ENCODE measurements at places on chromosomes 12 and 14.

GRCh38 chr12:873954-874353 lies 75.5 kb downstream of the RAD52 start:
- DNase-seq: no peak

DNA sequence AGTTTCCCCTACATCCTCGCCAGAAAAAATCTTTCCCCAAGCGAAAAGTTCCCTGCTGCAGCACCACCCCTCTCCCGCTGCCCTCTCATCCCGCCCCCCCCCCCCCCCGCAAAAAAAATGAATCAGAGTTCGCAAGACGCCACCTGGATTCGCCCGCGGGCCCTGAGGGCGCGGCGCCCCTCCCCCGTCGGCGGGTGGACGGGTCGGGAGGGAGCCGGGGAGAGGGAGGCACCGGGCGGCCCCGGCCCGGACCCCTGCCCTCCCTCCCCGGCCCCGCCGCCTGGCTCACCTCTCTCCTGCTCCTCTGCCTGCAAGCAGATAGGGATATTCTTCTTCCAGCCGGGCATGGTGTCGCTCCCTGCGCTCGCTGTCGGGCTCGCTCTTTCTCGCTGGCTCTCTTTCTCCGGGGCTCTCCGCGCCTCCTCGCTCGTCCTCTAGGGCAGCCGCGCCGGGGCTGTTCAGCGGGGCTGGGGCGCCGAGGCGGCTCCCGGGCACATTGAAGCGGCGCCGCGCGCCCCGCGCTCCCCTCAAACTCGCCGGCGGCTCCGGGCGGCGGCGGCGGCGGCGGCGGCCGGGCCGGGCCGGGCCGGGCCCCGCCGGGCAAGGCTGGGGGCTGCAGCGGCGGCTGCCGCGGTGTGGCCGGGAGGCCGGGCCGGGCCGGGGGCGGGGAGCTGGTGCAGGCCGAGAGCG lies 200.3 kb upstream of the CAND1 start:
- DNase-seq: peak; percentile 28

- no peak for DNase-seq
Observed at GRCh38 chr12:84660139-84660538, 252.5 kb downstream of the SLC6A15 start.

DNA sequence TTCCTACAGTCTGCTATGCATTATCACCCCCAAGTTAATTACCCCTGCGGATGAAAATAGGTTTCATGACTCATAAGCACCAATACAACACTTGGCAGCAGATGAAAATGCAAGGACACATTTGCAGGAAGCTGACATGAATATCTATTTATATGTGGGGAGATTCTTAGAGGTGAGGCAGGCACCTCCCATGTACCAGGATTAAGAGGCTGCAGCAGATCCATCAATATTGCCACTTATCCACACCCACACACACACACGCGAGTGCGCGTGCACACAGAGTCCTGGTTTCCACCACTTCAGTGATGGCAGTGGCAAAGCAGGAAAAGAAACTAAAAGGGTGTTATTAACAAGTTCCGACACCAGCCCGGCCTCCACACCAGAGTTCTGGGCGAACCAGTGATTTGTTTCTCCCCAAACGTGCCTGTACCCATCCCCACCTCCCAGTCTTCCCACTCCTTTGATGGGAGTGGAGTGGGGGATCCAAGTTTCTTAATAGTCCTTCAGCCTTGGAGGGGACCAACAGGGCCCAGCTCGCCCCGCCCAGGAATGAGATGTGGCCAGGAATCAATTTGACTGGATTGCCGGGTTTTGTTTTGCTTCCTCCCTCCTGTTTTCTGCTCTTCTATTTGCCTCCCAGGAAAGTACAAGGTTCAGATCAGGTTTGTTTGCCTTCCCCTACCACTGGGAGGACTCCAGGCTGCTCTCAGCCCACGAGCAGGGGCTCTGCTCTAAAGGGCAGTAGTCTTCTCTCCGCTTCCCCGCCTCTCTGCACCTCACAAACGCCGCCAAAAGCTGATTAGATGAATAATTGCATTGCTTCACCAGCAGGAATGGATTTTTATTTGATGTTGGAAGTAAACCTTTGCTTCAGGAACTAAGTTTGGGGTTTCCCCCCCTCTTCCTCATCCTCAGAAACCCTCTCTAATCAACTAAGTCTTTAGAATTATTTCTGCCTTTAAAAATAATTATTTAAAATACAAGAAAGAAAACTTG lies 5.2 kb downstream of the IRF2BPL start:
- DNase-seq: peak; percentile 14

DNA sequence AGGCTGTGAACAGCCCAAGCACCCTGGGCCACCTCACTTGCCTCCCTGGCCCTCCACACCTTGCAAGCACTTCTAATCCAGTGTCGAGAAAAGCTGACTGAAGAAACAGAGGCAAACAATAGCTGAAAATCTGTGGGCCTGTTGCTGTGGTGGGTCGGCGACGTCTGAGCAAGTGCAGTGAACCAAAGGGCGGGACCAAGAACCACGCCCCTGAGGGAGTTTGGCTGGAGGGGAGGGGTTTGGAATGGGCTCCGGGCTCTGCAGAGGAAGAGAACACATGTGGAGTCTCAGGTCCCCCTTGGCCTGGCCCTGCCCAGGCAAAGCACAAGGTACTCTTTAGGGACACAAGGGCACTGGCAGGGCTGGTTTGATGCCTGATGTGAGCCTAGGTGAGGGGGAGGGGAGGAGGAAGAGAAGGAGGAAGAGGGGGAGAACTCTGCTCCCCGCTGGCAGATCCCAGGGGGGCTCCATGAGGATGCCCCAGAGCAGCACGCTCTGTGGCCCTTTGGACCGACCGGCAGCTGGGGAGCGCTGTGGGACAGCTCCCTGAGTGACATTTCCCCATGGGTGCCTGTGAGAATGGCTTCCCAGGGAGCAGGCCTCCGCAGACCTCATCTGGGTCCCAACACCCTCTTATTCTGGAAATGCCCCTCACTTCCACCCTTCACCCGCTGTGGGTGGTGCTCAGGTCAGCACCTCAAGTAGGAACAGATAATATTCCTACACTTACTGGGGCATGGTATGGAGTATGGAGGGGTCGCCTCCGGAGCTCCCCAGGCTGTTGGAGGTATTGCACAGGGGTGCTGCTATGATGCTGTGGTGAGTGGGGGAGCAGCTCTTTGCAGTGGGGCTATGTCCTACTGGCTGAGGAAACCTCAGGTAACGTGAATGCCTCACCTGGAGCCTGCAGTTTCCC lies 85.5 kb downstream of the CPSF2 start:
- no peak for DNase-seq

GRCh38 chr14:100708425-100709288 lies 18.0 kb upstream of the DLK1 start:
- no peak for DNase-seq

DNA sequence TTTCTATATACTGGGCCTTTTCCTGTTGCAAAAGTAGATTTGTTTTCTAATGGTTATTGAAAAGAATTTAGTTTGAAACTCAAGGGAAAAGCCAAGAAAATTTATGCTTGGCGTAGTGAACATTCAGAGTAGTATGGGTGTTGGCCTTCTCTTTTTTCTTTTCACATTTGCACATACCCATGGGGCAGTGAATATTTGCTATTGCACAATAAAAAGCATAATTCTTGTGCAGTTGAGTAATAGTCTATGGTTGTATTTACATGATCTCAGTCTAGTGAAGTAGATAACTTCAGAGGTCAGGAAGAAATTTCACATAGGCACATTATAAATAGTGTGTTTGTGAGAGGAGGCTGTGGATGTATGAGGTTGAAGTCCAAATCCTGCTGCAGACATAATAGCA lies 158.1 kb downstream of the FLRT2 start:
- DNase-seq: no peak

GRCh38 chr14:28121512-28122297 lies 644.9 kb upstream of the FOXG1 start:
- DNase-seq: no peak

- no peak for DNase-seq
Observed at GRCh38 chr14:106200541-106201315, 674.3 kb downstream of the TMEM121 start.

DNA sequence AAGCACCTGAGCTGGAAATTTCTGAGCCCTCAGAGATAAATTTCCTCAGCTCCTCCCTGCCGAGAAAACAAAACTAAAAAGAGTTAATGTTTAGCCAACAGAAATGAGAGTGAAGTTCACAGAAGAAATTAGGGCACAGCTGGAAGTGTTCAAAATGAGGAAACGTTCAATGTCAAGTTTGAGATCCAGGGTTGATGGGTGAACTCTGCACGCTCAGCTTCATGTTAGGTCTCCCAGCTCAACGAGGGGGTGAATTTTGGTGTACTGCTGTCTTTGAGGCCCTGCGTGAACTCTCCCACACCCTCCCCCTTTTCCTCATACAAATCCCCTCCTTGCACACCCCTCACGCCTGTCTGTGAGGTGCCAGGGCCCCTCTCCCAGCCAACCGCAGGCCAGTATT lies 13.3 kb upstream of the OAS3 start:
- DNase-seq: no peak

- no peak for DNase-seq
Observed at GRCh38 chr14:66233591-66233990, 252.6 kb upstream of the CCDC196 start.

DNA sequence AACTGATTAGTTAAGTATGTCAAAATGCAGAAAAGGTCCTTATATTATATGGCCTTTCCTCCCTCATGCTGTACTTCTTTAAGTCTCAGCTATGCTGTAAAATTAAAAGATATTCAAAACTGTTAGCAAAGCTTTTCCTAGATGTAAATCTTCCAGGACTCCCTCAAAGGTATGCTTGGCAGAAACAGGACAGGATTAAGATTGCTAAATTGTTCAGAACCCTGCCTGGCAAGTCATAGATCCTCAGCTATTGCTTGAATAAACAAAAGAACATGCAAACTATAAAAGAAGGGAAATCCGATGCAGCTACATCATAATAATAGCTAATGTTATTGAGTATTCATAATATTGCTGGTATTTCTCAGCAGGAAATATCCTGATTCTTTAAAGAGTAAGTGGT lies 322.6 kb downstream of the CCDC91 start:
- no peak for DNase-seq
